ENCODE measurements at places on chromosomes 4 and X.
A peak's percentile ranks its signal among the peaks of the same experiment; 100 is the strongest.

DNA sequence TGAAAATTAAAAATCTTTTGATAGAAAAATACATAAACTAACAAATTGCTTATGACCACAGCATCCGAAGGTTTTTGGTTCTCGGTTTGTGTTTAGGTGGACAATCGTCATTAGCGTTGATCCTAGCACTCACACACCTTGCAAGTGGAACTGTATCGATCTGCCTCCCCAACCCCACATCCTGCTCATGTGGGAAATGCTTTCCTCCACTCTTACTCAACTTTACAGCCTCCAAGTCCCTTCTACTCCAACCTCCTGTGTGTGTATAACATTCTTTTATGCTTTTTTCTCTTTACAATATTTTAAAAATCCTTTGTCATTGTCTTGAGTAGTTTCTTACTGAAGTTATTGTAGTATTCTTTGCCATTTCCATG, 15.6 kb upstream of the TMEM131L start:
- no peak for DNase-seq

DNA sequence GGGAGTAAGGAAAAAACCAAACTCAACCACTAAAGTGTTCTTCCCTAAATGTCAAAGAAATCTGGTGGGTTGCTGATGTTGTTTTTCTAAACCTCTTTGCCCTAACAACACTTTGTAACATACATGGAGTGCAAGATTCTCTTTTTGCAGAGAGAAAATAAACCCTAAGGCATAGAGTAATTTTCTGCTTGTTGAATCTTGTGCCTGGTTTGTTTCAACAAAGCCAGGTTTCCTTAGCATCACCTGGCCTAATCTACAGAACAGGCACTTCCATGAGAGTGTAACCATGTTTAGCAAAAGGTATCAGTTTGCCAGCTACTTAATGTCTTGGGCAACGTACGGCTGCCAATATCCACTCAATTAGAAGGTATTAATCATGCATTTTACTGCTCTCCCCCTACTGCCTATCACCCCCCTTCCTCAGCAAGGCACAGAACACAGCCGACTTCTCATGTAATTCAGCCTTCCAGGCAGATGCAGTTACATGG, 219.2 kb downstream of the MAML3 start:
- no peak for DNase-seq

DNA sequence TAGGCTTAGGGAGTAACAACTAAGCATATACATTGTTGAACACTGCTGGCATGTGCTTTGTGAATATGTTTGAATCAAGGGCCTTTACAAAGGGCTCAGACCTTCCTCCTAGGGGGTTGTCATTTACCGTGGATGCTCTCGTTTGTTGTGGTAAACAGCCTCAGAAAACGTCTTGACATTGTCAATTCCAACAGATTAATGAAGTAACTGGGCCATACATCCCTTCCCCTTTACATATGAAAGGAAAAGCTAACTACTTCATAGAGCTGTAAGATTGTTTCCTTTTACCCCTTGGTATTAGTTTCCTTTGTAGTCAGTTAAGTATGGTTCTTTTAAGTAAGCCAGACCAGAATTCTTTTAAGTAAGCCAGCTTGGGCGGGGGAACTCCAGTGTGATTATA, 42.9 kb downstream of the FAT4 start:
- DNase-seq = no peak

GRCh38 chr4:80489798-80490197, 154.3 kb downstream of the CFAP299 start:
- no peak for DNase-seq

DNA sequence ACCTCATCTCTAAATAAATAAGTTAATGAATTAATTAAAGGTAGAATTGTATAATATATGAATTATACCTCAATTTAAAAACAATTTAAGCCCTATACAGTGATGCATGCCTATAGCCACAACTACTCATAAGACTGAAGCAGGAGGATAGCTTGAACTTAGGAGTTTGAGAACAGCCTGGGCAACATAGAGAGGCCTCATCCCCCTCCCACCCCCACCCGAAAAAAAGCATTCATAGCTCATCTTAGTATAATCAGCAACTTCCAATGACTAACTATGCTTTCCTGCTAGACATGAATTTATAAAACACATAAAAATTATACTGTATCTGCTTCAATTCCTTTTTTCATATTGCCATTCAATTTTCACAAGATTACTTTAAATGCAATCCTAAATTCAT, 1.6 kb downstream of the LRBA start:
- DNase-seq = no peak

DNA sequence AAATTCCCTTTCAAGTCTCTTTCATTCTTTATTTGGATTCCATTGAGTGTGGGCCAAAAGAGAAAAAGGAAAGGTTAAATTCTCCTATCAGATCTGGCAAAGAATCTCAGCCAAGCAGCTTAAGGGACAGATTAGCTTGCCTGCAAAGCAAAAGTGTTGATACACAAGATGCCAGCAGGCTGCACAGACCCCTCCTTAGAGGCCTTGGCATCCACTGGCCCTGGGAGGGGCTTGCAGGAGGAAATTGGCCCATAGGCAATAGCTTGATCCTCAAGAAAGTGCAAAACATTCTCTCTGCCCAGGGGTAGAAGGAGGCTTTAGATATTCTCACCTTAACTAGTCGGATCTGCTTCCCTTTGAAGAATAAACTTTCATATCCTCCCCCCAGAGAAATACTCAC, 300.4 kb upstream of the CPEB2 start:
- DNase-seq = no peak

- no peak for DNase-seq
Measured at GRCh38 chrX:122439831-122440230, 744.2 kb upstream of the GRIA3 start.

DNA sequence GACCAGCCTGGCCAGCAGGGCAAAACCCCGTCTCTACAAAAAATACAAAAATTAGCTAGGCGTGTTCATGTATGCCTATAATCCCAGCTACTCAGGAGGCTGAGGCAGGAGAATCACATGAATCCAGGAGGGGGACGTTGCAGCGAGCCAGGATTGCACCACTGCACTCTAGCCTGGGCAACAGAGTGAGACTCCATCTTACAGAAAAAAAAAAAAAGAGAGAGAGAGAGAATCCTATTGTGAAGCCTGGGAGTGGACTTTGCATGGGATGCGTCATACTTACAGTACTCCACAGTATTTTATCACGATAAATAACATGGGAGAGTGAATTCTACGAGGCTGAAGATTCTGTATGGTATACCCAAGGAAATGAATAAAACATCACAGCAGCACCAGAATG, 139.6 kb downstream of the AASDH start:
- no peak for DNase-seq

- DNase-seq = peak; percentile 28
Measured at GRCh38 chrX:46837558-46838485, 979 bp downstream of the RP2 start.

DNA sequence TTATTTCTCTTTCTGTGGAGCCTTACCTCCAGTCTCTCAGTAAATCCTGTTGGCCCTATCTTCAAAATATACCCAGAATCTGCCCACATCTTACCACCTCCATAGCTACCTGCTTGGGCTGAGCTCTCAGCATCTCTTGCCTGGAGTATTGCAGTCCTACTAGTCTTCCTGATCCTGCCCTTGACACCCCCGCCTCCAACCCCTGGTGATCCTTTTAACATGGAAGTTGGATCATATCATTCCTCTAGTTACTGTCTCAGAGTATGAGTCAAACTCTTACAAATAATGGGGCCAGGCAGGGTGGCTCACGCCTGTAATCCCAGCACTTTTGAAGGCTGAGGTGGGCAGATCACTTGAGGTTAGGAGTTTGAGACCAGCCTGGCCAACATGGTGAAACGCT, 43.1 kb upstream of the SETD7 start:
- no peak for DNase-seq

- no peak for DNase-seq
Measured at GRCh38 chr4:155854582-155855226, 11.4 kb downstream of the ASIC5 start.

DNA sequence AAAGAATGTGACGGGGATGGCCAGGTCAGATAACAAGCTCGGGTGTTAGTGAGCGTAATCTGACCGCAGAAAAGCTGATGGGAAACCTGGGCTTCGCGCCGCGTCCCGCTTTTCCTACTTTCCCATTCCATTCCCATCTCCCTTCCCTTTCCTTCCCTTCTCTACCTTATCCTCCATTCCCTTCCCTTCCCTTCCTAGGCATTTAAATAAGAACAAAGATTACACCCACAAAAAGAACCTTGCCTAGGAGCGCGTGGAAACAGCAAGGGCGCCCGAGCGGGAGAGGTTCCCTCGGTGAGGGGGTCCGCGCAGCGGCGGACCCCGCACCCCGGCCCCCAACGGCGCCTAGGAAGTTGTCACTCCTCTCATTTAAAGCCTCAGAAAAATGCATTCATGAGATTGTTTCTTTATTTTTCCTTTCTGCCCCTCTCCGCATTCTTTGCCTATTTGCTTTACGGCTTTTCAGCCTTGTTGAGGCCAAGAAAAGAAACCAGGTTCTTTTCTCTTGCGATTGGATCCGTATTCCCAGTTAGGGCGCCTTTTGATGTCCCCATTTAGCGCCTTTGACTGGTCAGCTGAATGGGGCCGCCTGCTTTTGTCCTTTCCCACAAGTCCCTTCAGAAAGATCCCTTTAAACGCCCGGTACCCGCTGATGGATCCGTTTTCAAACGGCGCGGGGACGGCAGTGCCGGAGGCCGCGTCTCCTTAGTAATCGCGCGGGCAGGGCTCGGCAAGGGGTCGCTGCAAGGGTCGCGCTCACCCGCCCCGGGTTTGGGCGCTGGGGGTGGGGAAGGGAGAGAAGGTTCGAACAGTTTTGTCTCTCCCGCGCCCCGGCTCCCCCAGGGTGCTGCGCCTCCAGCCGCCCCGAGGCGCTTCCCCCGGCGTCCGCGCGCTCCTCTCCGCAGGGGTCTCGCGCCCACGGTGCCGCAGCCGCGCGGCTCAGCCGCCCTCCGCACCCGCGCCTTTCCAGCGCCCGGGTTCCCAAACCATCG, 54.1 kb upstream of the TMEM33 start:
- no peak for DNase-seq

GRCh38 chrX:152632445-152633097, 5.1 kb upstream of the GABRQ start:
- DNase-seq = peak; percentile 53

- no peak for DNase-seq
Measured at GRCh38 chr4:94889946-94890345, 132.2 kb downstream of the BMPR1B start.

GRCh38 chr4:26789208-26789607, 71.4 kb upstream of the STIM2 start:
- DNase-seq = no peak

GRCh38 chr4:98786866-98787265, 128.5 kb upstream of the TSPAN5 start:
- no peak for DNase-seq

DNA sequence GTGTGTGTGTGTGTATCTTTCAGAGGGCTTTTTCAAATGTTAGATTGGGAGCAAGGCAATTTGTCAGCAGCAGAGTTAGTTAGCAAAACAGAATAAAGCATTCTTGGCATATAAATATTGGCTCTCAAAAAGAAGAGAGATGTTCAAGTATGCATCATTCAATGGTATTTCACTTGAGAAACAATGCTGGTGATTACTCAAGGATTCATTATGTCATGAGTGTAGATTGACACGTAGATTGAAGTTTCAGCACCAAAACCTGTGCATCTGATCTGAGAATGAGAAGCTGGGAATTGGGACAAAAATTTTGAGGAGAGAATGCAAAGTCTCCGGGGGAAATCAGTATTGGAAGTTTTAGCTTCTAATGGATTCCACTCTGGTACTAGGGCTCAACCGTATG, 241.4 kb downstream of the FRMPD4 start:
- no peak for DNase-seq

DNA sequence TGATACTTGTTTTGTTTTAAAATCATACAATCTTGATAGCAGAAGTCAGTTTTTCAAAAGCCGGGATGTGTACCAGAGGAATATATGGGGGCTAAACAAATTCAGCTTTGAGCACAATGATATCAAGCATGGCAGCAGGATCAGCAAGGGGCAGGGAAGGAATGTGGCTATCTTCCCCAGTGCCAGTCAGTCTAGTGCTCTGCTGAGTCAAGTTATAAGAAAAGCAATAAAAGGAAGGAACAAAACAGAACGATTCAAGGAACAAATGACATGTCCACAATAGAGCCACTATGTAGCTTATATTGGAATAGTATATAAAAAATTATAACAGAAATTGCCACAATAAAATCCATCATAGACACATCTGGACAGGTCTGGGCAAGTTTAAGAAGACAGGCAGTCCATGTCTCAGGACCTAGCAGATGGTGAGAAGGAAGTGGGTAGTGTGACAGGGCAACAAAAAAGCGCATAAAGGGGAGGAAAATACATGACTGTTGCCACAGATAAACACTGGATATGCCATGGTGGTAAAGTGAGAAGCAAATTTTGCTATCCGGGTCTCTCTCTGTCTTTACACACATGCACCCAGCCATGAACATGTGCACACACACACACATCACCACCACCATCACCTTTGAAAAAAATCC, 518.2 kb upstream of the HTR2C start:
- DNase-seq = no peak

DNA sequence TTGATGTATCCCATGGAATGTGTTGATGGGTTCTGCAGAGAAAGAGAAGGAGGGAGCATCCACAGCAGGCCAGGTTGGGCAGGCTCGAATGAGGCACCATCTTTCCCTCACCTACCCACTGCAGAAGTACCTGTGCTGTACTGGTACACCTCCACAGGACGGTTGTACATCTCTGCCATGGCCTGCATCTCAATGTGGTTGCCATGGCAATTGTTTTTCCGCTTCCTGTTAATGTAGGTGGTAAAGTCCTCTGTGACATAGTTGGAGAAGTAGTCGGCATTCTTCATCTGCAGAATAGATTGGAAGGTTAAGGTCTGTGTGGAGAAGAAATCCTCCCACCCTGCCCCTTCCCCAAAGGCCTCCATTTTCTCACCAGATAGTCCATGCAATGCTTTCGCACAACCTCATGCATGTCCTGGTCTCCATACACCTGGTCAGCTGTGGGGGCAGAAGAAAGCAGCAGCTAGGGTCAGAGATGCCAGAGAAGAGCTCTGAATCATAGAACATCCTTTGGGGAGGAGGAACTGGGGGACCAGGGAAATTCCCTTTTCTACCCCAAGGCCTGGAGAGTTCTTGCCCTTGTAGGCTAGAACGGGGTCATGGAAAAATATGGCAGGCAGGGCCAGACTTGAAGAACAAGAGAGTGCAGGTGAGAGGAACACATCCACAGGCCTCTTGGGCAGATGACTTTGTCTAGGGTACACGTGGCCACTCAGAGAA, 15.9 kb upstream of the PIM2 start:
- no peak for DNase-seq

GRCh38 chr4:22500128-22500611, 15.7 kb downstream of the ADGRA3 start:
- DNase-seq = no peak

- DNase-seq = no peak
Measured at GRCh38 chr4:116925900-116926457, 159.4 kb downstream of the TRAM1L1 start.

DNA sequence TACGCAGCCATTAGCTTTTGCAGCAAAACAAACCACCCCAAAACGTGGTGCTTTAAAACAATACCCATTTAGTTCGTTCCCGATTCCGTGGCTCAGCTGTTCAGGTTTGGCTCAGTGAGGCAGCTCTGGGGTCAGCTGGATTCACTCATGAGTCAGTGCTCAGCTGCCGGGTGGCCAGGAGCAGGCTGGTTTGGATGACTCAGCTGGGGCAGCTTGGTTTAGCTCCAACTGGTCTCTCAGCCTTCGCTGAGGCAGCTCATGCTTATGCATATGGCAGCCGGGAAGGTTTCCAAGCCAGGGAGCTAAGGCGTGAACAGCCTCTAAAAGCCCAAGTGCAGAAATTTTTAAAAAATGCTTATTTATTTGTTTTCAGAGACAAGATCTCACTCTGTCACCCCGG, 13.3 kb upstream of the CD99 start:
- no peak for DNase-seq

Measured in activated CD4-positive, alpha-beta T cell treated with anti-CD3 and anti-CD28 coated beads, Interleukin-2, Interleukin-4, amounts not matched to agents 100 ng/mL and 50 ng/mL, durations not matched to agents 16 hours and 8 hours (primary cell).